ENCODE measurements at places on chromosomes 2 and 18.

DNA sequence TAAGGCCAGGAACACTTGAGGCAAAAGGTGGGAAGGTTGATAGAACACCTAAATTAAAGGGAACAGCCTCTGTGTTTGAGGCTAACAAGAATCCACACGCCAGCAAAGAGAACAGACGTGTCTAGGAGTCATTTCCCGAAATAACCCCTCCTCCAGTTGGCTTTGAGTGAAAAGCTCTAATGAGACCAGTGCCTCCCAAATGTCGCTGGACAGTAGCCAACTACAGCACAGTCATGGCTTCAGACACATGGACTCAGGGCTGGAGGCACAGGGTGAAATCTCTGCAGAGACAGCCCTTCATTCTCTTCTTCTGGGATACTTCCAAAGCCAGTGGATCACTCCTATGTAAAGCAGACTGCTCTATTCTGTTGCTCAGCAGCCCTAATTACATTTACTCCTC, 49.6 kb downstream of the SOWAHC start:
- DNase-seq, result peak; percentile 75

DNA sequence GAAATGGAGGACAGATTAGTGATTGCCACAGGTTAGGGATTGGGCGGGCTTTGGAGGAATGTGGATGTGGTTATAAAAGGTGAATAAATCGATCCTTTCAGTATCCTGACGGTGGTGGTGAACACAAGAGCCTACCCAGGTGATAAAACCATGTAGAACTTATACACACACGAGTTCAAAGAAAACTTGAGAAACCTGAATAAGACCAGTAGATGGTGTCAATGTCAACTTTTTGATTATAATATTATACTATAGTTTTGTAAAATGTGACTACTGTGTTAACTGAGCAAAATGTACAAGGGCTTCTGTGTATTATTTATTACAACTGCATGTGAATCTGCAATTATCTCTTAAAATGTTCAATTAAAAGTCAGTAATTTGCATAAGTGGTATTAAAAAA, 136.3 kb downstream of the ERBB4 start:
- DNase-seq, result no peak

- DNase-seq, result peak; percentile 3
Measured at GRCh38 chr2:98867539-98868309, 68.3 kb downstream of the CRACDL start.

DNA sequence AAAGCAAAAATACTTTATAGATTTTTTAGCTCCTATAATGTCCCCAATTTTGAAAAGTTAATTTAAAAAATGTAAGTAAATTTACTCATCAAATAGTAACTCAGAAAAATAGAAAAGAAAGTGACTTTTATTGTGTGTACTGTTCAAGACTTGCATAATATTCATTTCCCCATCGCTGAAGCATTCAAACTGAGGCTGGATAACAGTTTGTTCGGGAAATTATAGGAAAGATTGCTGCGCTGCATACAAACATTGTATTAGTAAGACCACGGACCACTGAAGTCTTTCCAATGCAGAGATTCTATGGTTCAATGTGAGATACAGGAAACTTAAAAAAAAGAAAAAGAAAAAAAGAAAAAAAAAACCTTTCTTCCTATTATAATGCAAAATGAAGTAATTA, 10.4 kb downstream of the STK17B start:
- DNase-seq, result no peak

DNA sequence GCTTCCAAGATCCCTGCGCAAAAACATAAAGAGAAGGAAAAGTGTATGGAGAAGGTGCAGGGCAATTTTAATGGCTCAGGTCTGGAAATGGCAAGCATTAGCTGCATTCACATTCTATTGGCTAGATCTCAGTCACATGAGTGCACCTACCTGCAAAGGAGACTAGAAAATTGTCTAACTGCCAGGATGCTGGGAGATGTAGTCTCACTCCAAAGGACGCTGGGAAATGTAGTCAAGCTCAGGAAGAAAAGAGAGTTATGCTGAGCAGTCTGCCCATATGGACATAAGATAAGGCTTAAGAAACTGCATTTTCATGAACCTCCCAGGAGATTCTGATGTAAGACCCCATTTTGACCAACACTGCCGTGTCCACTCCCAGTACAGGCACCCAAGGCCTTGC, 9.5 kb upstream of the KLHL29 start:
- peak; percentile 54 for DNase-seq

GRCh38 chr18:68461481-68462018, 253.4 kb downstream of the TMX3 start:
- DNase-seq, result no peak

DNA sequence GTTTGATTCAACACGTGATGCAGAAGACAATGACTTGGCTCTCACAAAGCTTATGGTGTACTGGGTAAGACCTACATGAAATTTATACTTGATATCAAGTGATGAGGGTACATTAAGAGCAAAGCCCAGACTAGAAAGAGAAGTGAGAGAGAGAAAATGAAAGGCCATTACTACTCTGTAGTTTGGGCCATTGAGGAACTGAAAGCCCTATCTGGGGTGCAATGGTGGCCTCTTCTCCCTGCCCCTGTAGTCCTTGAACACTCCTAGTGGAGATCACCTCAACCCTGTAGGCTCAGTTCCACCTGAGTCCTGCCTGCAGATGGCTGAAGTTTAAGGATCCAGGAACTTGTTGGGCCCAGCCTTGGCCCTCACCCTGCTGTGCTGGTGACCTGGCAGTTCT, 569.8 kb upstream of the MEX3C start:
- no peak for DNase-seq

DNA sequence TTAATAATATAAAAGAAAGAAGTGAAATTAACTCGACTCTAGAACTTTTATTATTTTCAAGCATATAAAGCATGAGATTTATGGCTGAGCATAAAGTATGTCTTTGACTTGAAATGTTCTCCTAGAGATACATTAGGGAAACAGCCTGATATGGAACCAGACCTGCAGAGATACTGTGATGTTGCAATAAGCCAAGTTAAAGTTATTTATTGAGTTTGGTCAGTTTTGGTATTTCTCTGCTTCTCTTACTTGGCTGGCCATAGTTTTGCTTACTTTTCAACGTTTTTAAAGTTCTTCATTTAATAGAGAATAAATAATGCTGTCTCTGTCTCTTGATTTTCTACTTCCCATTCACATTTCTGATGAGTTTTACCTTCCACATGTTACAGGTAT, 76.0 kb downstream of the GFPT1 start:
- DNase-seq, result no peak

All from NCI-H69 (cell line).